Psoas muscle (tissue), 8 donors: ENCODE measurements at places on chromosomes 13 and 19.

GRCh38 chr19:4911314-4911713 lies 2.0 kb downstream of the UHRF1 start:
- DNase-seq = no peak

- DNase-seq = no peak
Observed at GRCh38 chr19:48953990-48954594, 583 bp upstream of the BAX start.

DNA sequence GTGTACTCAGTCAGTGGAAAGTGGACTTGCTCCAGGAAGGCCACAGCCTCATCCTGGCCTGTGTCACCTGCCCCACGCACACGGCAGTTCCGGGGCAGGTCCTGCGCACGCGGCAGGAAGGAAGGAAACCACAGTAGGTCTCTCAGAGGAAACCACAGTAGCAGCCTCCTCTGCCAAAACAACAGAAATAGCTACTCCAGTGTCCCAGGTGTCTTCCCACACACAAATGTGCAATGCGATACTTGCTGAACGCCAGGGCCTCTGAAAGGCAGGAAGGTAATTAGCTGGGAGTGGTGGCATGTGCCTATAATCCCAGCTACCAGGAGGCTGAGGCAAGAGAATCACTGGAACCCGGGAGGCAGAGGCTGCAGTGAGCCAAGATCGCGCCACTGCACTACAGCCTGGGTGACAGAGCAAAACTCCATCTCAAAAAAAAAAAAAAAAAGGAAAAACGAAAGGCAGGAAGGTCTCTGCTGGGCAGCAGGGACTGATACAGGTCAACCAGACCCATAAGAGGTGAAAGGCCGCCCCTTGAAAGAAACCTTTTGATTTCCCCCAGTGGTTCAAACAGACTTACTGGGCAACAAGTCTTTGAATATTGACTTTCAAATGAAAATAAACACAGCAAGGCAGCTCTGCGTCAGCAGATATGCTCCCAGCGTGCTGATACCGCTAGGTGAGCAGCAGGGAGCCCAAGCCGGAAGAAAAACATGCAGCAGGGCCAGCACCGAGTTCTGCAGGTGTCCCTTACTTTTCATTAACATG lies 49.5 kb downstream of the CRYL1 start:
- DNase-seq = no peak

DNA sequence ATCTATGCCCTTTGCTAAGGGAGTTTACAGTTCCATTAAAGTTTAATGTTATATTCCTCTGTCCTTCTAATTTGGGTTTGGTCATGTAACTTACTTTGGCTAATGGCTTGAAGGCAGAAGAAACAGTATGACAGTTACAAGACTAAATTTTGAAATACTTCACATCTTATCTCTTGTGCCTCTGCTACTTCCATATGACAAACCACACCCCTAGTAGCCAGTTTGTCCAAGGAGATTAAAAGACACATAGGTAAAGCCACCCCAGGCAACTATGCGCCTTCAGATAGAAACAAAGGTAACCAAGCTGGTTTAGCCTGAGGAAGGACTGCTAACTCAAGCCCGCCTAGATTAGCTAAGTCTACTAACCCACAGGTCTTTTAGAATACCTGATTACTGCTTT lies 273.4 kb upstream of the MIR17HG start:
- no peak for DNase-seq

GRCh38 chr19:12751635-12752034 lies at the start of gene BEST2:
TSS of gene BEST2 (plus strand) at chr19:12751791. CDS start at chr19:12752593, 802 bp downstream.
- no peak for DNase-seq

DNA sequence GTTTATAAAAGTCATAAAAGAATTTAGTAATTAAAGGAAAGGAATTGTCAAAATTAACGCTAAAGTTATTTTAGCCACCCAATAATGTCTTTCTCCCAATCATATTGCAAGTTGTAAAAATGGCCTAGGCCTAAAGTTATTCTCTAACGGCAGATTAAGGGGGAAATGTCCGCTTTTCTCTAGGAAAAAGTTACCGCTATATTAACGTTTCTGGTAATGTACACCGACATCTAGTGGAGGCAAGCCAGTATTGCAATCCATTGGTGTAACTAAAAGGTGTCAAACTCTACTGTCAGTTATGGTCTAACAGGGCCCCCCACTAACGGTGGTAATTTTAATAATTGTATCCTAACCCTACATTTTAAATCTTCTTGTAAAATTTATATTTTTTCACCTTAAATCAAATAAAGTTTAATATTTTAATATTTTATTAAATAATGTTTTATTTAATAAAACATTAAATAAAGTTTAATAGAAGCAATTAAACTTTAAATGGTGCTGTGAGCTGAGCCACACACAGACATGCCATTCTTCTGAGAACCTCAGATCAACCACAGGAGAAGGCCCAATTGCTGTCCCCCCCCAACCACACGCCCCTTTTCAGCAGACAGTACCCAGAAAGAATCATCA lies 35.9 kb upstream of the ZSCAN5A start:
- no peak for DNase-seq

GRCh38 chr13:89465366-89465765 lies 1794.2 kb downstream of the SLITRK5 start:
- no peak for DNase-seq

- DNase-seq = no peak
Observed at GRCh38 chr19:54107876-54108490, 5.3 kb downstream of the NDUFA3 start.

DNA sequence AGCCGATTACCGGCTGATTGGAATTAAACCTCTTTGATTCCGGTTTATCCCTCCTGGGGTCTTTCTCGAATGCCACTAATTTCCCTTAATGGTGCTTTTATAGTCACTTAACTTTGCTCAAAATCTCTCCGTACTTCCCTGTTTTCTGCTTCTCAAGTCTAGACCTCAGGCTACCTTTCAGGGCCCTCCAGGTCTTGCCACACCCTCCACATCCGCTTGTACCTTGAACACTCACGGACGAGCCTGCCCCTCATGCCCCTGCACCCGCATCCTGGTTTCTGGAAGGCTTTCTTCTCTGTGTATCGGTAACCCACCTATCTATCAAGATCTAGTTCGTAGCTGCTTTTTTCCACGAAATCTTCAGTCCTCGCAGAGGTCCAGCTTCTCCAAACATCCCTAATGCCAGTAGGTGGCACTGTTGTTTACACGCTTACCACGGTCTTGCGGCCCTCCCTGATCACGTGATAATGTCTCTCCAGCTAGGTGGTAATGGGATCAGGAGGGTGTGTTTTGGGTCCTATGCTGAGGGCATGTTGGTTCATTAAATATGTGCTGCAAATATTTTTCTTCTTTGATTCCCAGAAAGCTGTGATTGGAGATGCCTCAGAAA lies 13.8 kb downstream of the ATP12A start:
- DNase-seq = peak; percentile 36

DNA sequence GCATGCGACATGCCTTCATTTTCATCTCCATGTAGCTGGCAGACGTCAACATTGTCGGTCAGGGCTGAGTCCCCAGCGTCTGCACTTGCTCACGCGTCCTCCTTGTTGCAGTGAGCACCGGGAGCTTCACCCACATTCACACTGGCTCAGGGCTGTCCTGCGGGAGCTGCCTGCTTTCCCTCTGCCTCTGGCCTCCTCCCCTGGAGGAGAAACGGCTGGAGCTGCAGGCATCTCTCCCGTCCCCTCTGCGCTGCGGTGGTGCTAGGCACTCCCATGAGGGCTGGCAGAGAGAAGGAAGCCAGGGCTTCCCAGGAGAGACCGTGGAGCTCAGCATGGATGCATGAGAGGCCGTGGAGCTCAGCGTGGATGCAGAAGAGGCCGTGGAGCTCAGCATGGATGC lies 18.4 kb upstream of the TMEM255B start:
- no peak for DNase-seq

DNA sequence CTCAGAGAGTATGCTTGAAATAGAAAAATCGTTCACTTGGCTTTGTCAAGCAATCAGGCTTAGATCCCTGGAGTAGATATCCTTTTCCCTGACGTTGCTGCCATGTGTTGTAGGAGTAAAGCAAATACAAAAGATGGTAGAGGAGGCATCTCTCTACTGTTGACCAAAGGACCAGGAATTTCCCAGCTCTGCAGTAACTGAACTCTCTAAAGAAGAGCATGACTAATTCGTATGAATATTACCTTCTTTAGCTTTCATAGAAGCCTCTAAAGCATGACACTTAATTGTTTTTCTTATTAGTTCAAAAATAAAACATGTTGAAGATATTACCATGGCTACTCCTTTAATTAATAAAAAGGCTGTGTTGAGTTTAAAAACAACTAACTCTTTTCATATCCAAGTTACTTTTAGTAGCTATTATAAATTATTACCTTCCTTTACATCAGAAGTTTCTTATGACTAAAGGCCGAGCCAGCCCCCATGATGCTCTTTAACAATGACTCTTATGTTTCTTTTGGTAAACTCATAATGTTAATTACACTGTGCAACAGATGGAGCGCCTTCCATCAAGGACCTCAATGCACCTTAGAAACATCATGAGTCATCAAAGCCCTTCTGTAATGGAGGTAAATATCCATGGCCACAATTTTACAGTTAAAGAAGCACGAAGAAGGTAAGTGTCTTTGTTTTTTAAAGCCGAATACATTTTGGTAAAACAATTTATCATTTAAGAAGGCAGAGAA lies 352.4 kb downstream of the KLF5 start:
- no peak for DNase-seq

- no peak for DNase-seq
Observed at GRCh38 chr19:31316201-31316951, 32.9 kb downstream of the TSHZ3 start.

- no peak for DNase-seq
Observed at GRCh38 chr19:53989600-53990533, 1.6 kb upstream of the CACNG6 start.

DNA sequence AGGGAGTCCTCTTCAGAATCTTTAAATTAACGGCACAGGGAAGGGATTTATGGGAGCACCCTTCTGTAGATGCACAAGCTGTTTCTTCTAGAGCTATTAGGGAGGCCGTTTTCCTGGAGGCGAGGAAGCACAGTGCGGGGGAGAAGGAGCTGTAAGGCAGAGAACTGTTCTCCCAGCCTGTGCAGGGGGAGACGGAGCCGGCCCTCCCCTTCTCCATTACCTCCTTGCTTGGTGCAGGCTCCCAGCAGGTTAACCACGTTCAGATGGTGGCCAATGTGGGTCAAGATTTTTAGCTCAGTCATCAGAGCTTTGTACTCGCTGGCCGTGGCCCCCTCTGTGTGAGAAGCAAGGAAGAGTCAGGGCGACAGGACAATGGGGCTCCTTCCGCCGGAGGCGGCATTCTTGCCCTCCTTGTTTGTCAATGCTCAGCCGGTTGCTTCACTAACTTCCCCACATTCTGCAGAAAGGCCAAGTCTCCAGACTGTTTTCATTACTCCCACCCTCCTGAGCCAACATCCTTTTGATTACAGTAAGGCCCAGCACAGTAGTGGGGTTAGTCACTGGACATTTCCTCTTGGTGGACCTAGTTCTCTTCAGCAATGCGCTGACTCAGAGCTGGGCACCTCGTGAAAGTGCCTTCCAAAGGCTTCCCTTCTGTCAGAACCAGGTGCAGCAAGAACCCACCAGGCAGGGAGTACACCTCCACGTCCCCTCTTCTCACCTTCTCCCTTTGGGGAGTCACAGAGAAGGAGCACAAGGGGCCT lies 165.4 kb downstream of the FLT1 start:
- no peak for DNase-seq

DNA sequence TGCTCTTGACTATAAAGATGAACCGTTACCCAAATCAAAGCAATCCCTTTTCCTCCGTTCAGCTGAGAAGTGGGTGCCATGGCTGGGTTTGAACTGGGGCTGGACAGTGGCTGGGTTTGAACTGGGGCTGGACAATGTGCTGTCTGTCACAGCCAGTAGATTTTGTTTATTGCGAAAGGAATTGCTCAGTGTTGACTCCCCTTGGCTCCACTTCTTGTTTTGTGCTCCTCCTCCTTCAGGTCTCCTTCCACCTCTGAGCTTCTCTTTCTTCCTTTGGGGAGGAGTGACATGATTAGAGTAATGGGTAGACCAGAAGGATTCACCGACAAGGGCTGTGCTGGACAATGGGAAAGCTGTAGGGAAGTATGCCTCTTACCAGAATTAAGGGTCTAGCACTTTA lies 19.4 kb upstream of the MBNL2 start:
- DNase-seq = no peak

GRCh38 chr19:31046024-31046423 lies 303.2 kb downstream of the TSHZ3 start:
- no peak for DNase-seq

GRCh38 chr13:76380446-76381065 lies 505.6 kb downstream of the KCTD12 start:
- no peak for DNase-seq
